HS-5 (cell line): ENCODE measurements at places on chromosomes 7 and 10.

DNA sequence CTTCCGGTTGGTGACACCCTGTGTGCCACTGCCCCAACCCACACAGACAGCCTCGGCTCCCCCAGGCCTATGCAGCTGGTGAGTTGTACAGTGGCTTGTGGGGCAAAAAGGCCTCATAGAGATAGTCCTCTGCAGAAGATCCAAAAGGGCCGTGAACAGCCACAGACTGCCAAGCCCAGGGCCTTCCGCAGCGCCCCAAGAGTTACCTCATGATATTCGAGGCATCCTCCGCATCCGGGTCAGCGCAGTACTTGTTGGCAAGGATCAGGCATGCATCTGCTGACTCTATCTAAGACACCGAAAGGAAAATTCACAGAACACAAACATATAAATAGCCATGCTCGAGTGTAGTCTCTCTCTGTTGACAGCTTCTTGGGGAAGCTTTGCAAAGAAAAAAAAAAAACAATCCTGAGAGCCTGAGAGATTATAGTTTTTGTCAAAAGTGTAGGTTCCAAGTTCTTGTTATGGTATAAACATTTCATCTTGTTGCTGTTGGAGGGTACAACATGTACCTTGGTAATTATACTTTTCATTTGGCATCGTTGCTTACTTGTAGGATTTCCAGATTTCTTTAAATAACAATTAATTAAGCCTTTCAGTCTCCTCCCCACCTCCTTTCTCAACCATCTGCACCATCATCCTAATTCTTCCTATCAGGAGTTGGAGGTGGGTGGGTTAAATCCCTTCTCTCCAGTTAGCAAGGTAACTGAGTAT is 553.0 kb downstream of the KCNMA1 start:
- no peak for DNase-seq

- no peak for DNase-seq
These were observed 11.7 kb downstream of the EPHB6 start for GRCh38 chr7:142866361-142867096.

DNA sequence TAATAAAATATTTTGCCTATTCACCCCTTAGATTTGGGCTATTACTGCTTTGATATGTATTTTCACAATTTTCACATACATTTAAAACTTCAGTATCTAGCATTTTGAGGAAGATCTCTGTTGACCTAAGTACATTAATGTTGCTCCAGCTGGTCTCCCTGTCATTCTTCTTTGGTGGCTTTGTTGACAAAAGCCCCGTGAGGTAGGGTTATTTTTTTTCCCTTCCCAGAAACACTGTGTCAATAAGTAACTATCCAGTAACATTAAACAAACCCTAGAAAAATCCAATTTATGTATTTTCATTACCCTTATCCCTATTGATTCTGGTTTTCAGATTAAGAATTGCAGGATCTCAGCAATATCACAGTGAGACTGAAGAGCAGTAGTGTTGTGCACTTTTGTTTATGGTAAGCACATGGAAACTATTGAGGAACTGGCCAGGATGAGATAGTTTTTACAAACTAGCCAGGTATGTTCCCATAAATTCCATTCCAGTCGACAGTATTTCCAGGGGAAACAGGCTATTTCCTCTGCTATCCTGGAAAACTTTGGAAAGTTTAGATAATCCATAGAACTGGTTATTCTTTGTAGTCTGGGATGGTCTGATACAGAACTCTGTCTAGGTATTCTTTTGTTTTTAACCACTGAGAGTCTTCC is 198.2 kb downstream of the PON1 start:
- DNase-seq: no peak

- DNase-seq: peak; percentile 85
These were observed at the start of gene MYOF for GRCh38 chr10:93482145-93482834. MYOF (minus strand) TSS chr10:93482334; CDS start chr10:93482194, 140 bp downstream.

DNA sequence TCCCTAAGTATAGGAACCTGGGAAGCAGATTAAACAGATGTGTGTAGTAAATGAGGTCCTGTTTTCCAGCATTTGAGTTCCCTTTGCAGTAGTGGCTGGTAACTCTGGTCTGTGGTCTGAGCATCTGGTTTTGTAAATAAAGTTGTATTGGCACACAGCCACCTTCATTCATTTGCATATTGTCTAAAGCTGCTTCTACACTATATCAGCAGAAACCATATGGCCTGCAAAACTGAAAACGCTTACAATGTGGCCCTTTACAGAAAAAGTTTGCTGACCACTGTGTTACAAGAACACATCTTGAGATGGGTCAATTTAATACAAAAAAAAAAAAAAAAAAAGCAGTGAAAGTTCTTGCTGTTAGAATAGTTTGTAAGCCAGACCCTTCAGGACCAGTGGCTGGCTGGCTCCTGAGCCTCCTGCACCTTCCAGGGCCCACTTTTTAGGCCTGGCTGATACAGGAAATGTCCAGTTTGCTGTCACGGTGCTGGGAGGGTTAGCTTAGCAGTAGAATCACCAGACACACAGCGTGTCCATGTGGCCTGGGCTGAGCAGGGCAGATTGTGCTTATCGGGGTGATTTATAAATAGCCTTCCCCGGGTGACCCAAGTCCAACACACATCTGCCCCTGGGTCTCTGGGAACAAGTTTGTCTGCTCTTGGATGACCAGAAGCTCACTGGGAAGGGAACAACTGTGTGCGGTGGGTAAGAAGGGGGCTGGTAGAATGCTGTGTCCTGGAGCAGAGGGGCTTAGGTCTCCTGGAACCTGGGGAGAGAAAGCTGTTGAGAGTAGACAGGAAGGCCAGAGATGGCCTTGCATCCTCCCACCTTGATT is 1.4 kb downstream of the C10orf71 start:
- DNase-seq: no peak

DNA sequence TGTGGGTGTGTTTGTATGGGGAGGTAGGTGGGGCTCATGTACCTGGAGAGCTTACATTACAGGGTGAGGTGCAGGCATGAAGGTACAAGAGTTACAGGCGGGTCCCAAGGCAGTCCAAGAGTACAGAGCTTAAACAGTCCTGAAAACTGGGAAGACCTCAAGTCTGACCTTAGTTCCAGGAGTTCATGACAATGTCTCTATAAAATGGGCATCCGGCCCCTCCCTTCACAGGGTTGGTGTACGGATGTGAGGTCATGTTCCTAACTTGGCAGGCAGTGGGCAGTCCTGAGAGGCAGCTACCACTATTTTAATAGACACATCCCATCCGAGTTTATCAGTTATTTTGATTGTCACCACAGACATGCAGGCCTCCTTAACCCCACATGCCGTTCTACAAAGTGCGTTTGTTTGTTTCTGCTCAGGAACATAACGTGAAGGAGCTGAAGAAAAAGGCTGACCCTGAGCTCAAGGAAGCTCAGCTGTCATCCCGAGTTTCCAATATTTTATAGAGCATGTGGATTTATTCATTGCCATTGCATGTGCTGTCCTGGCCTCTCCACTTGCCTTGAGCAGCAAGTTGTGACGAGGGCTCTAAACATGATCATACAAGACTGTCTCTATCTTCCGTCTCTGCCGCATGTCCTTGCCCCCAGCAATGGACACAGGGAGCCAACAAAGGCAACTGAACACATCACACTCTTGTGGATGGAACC is 647.5 kb upstream of the IGFBP3 start:
- no peak for DNase-seq

GRCh38 chr10:123642697-123643096 is 23.5 kb upstream of the GPR26 start:
- DNase-seq: no peak

- DNase-seq: no peak
These were observed 16.0 kb upstream of the HK1 start for GRCh38 chr10:69262292-69262751.

- no peak for DNase-seq
These were observed 120.1 kb upstream of the AGK start for GRCh38 chr7:141431140-141431479.

GRCh38 chr10:79102498-79102874 is 33.7 kb downstream of the ZMIZ1 start:
- DNase-seq: no peak

- no peak for DNase-seq
These were observed 13.0 kb downstream of the AIFM2 start for GRCh38 chr10:70119623-70120022.

- DNase-seq: no peak
These were observed 55.4 kb downstream of the CALD1 start for GRCh38 chr7:134834689-134835462.

DNA sequence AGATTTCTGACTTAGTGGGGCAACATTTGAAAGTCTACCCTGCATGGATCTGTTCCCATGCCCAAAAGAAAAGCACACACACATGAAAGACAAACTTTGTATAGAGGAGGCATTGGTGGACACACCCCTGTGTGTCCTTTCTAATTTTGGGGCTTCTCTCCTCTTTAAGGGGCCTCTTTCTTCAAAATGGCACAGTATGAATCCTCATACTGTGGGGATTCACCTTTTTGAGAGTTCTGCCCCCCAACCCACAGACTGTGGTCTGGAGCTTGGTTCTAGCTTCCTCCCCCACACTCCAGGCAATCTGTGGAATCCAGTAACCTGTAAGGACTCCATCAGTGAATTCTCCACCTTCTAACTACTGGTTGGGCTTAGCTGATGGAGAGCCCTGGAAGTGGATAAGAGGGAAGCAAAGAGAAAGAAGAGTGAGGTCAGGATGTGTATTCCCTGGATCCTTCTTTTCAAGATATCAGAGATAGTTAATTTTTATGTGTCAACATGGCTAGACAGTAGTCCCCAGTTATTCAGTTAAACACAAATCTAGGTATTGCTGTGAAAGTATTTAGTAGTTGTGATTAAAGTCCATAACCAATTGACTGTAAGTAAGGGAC is 32.4 kb upstream of the CDK6 start:
- no peak for DNase-seq

- DNase-seq: no peak
These were observed 31.6 kb upstream of the PRSS37 start for GRCh38 chr7:141872931-141873330.

DNA sequence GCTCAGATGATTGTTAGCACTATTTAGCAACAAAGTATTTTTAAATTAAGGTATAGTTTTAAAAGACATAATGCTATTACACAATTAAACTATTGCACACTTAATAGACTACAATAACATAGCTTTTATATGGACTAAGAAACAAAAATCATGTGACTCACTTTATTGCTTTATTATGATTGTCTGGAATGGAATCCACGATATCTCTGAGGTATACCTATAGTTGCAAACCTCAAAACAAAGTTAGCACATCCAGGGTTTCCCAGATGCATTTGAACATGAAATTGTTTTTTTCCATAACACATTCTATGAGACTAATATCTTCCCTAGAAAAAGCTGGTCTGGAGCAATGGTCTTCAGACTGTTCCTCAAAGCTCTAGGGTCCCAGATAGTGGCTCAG is 18.3 kb upstream of the RPEL1 start:
- no peak for DNase-seq

- no peak for DNase-seq
These were observed 127.8 kb upstream of the HABP2 start for GRCh38 chr10:113425008-113425407.

DNA sequence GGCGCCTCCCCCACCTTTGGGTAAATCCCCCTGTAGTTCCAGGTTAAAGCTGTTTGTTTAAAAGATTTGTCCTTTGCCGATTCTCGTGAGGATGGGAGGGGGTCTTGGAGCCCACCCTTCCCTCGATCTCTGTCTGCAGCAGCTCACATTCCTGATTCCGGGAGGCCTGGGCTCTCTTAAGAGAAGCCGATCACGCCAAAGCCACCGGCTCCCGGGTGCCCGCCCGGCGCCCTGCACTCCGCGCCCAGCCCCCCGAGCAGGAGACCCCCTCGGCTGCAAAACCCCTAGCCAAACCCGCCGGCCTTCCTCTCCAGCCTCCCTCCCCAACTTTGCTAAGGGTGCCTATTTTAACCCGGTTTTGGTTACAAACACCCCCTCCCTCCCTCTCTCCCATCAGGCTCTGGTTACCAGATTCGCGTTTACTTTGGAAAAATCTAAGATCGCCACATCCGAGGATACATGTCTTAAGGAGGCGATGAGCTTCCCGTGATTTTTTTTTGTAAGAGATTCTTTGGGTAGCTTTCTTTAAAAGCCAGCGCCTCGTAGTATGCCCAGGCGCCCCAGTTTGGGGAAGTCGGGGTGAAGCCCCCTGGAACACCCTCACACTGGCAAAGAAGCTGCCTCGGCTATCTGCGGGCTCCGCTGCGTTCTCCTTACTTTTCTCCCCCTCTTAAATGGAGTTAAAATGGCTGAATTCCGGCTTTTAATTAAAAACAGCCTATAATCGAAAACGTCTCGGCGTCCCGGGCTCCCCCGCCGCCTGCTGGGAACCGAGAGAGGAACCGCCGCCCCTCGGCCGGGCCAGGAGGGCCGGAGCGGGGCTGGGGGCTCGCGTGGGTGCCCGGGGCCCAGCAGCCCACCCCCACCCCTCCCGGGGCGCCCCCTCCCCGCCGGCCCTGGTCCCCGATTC is 983 bp downstream of the TNRC18 start:
- no peak for DNase-seq

DNA sequence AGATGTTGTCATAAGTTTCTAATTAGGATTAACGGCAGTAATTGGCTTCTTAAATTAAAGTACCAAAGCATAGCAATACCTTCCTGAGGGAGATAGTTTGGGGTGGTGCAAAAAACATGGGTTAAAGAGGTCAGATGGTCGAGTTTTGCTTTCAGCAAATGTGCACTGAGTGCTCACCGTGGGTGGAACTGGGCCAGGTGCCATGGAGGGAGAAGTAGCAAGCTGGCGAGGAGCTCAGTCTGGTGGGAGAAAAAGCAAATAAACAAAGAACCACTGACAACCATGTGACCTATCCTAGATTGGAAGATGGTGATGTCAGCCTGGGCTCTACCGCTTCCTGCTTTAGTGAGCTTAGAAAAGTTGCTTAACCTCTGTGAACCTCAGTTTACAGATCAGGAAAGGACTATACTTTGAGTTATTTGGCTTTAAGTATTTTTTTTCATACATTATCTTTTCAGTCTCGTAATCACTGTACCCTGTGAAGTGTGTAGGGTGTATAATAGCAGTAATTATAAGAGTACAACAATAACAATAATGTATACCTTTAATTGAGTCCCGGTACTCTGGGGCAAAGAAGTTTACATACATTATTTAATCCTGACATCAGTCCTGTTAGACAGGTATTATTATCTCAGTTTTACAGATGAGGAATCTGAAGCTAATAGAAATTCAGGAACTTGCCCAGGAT is 69.0 kb upstream of the PDCD4 start:
- peak; percentile 11 for DNase-seq

DNA sequence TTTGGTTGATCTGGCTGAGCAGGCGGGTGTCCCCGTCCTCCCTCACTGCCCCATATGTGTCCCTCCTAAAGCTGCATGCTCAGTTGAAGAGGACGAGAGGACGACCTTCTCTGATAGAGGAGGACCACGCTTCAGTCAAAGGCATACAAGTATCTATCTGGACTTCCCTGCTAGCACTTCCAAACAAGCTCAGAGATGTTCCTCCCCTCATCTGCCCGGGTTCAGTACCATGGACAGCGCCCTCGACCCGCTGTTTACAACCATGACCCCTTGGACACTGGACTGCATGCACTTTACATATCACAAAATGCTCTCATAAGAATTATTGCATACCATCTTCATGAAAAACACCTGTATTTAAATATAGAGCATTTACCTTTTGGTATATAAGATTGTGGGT is 26.9 kb upstream of the TRIM56 start:
- DNase-seq: no peak
